ENCODE measurements at places on chromosomes 5 and 9.

DNA sequence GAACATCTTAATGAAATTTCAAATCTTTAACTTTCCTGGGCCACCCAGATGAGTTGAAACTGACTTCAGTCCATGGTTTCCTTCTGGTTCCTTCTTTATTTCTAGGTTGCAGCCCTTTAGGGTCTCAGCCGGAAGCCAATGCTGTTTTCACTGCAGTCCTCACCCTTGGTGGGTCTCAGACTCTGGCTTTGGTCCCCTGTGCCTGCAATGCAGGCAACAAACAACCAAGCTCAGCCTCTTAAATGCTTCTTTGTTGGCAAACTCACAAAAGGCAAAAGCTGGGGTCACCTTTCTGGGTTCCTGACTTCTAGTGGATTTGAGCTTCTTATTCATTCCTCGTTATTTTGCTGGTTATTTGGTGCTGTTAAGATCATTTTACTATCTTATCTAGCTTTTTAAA, 19.3 kb upstream of the APC start:
- DNase-seq: no peak

DNA sequence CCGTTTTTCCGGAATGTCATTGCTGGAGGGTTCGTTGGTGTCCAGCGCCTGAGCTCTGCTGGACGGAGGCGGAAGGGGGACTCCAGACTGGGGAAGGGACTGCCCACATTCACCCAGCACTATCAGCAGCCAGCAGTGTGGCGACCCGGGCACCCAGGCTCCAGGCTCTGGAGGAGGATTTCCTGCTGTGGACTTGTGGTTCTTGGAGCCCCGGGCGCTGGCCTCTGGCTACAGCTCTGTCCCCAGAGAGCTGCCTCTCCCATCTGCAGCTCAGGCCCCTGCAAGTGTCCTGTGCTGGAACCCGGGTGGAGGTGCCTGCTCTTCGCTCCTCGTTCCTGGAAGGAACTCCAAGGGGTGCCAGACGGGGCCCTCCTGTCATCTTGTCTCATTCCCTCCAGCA, 152.6 kb downstream of the RGS3 start:
- no peak for DNase-seq

DNA sequence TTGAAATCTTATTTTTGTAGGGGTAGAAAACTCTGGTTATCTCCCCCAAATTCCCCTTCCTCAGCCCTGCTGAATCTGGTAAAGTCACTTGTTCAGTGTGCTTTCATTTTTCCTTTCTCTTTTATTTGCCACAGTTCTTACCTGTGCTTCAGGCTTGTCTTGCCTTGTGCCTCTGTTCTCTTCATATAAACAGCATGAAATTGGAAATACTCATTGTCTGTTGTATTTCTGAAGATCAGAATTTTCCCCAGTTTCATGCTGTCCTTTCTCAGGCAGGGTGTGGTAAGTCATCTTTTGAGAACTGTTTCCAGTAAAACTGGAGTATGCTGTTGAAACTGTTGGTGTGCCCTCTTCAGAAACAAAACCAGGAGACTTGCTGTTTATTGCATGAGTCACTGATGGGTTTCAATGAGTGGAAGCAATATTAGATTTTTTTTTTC, 7.0 kb downstream of the PAM start:
- no peak for DNase-seq

- DNase-seq: no peak
These were observed 428.2 kb downstream of the ENC1 start for GRCh38 chr5:74212336-74212735.

- no peak for DNase-seq
These were observed 2.7 kb downstream of the PRRC2B start for GRCh38 chr9:131396626-131397025.

- no peak for DNase-seq
These were observed 12.7 kb upstream of the AHRR start for GRCh38 chr5:308672-309271.

GRCh38 chr5:107652839-107653607, 17.7 kb downstream of the EFNA5 start:
- DNase-seq: no peak

GRCh38 chr5:172229904-172230303, 35.9 kb downstream of the EFCAB9 start:
- no peak for DNase-seq

DNA sequence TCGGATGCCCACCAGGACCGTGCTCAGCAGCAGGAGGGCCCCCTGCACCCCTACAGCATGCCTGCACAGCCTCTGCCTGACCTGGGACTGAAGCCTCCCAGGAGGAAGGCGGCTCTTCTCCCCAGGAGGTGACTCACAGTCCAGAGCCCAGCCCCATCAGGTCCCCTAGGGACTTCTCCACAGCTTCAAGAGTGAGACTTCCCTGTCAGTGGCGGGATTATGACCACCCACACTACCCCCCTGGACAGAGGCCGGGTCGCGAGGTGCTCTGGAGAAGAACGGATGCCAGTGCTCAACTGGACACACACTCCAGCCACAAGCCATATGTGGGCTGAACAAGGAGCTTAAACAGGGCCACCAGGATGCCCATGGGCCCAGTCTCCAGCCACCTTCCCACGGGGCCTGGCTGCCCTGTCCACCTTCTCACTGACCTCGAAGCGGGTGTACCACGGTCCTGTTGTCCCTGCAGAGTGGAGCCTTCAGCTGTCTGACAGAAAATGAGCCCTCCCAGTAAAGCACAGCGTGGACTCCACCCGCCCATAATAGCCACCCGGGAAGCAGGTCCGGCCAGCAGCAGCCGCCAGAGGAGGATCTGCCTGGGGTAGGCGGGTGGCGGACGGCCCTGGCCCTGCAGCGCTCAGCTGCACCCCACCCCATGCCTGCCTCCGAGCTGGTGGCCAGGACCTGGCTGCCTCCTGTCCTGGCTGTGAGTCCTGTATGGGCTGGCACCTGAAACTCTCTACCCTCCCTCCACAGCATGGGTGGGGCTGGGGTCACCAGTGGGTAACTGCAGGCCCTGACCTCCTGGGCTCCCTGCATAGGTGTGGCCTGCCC, 54.7 kb downstream of the SEMA4D start:
- DNase-seq: no peak
